ENCODE measurements at places on chromosomes 12 and 14.
A peak's percentile ranks its signal among the peaks of the same experiment; 100 is the strongest.

- no peak for DNase-seq
These were observed 40.7 kb downstream of the ELK3 start for GRCh38 chr12:96234591-96235483.

DNA sequence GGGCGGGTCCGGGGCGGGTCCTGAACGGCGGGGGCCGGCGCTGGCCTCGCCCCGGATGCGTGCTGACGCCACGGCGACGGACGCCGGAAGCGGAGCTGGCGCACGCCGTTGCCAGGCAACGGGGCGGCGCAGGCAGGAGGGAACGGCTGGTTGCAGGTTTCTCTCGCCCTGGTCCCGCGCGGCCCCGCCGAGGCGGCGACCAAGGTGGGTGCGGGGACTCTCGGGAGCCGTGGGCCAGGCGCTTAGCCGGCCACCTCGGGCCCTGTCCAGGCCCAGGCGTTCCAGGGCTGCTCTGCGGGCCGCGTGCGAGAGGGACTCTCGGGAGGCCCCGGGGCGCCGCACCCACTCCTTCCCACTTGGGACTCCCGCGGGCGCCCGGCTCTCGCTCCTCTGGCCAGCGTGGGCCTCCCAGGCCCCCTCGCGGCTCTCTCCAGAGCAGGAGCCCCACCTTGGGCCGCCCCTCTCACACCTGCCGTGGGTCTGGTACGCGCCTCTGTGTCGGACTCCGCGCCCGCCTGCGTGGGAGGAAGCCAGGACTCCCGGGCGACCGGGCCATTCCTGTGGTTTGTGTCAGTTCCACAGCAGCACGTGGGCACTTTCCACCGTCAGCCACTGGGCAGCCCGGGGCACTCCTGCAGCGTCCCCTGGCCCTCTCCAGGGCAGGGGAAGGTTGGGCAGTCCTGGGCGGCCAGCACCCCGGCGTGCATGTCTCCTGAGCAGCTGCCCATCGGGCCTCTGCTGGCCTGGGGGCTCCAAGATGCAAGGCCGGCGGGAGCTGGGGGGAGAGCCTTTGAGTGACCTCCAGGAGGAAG, at the start of gene CLBA1:
CLBA1 (plus strand) TSS at position 114 of the 812 bp plus-strand sequence; CDS start at position 758, 644 bp downstream.
- peak; percentile 68 for DNase-seq

GRCh38 chr12:120862664-120863063, 41.5 kb downstream of the SPPL3 start:
- DNase-seq, result no peak

GRCh38 chr12:23472329-23472971, 477.0 kb downstream of the SOX5 start:
- no peak for DNase-seq

DNA sequence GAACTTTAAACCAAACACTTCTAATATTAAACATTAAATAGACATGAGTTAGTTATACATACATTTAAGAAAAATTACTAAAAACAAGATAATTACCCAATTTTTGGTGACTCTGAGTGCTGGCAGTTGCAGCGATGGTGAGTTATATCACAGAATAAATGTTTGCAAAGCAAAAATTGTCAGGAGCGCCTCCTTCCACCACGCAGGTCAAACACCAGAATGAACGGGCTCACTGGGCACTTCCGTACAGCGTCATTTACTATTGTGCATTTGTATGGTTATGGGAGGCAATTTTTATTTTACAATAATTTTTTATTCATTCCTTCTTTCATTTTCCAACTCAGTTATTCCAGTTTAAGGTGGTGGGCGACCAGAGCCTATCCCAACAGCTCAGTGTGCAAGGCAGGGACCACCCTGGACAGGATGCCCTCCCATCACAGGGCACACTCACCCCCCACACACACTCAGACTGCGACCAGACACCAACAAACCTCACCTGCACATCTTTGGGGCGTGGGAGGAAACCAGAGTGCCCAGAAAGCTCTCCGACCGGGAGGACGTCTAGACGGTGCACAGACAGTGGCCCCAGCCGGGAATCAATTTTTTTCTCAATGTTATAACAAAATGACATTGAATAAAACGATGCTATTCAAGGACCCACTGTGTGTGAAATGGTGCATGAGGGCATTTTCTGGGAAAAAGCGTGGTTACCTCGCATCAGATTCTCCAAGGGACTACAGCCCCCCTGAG, 67.2 kb downstream of the TESC start:
- no peak for DNase-seq

- no peak for DNase-seq
These were observed at the start of gene IFNG-AS1 for GRCh38 chr12:67989184-67989920. IFNG-AS1 (plus strand) TSS chr12:67989447.

- no peak for DNase-seq
These were observed 16.4 kb downstream of the NAV3 start for GRCh38 chr12:77847060-77847541.

GRCh38 chr14:31745741-31746140, 184.5 kb downstream of the NUBPL start:
- DNase-seq, result no peak

DNA sequence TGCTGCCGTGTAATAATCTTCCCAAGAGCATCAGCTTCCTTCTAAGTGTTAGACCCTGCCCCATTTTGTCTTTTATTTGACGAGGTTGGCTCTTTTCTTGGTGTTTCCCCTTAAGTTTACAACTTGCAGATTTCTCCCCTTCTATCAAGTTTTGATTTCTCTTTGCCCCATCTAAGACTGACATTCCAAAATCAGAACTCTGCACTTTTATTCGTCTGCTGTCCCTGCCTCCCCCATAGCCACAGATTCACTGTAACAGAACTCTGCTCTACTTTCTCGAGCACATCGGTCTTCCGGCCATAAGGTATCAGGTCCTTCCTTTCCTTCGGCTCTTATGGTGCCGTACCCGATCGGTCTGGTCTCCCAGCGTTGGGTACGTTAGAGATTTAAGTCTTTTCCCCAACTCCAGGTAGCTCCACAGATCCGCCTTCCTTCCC, 563 bp downstream of the DCP1B start:
- DNase-seq, result no peak

- no peak for DNase-seq
These were observed 136.4 kb downstream of the CEP128 start for GRCh38 chr14:80805136-80805535.

GRCh38 chr12:130768120-130768519, 52.0 kb upstream of the RIMBP2 start:
- DNase-seq, result no peak

DNA sequence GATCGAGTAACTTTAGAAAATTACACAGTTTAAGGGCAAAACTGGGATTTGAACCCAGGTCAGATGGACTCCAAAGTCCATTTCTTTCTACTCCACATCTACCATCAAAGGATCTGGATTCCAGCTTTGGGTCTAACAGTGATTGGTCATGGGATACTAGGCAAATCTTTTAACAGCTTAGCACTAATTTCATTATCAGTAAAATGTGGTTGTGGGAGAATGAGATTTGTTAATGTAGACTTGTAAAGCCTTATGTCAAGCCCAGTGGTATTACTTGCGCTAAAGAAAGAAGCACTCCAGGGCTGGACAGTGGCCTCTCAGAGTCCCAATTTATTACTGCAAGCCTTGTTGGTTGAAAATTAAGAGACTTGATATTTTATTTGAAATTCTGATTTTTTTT, 65.2 kb upstream of the MANSC4 start:
- DNase-seq, result no peak

GRCh38 chr14:22531451-22532344, 57.3 kb downstream of the DAD1 start:
- no peak for DNase-seq

- DNase-seq, result no peak
These were observed 14.1 kb downstream of the PRKD1 start for GRCh38 chr14:29913566-29913965.

- DNase-seq, result no peak
These were observed 21.1 kb upstream of the KCNA5 start for GRCh38 chr12:5022465-5023061.

GRCh38 chr14:76126076-76126475, 25.6 kb upstream of the GPATCH2L start:
- DNase-seq, result no peak

GRCh38 chr12:49953151-49953550, 2.6 kb downstream of the AQP2 start:
- DNase-seq, result no peak

DNA sequence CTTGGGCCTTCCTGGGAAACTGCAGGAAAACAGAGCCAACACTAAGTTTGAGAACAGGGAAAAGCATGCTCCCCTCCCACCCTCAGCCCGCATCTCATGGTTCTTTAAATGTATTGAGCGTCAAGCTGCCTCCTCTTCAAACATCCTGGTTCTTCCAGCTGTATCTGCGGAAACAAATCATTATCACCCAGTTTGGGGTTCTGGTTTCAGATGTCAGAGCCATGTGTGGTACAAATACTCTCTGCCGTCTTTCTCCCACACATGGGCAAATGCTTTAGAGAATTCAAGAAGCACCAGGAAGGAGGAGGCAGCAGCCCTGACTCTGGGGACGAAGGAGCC, 29.1 kb downstream of the JDP2 start:
- no peak for DNase-seq

GRCh38 chr12:8058506-8058905, 7.7 kb downstream of the C3AR1 start:
- DNase-seq, result no peak

- DNase-seq, result peak; percentile 5
These were observed at the start of gene FBLN5 for GRCh38 chr14:91947475-91948184. FBLN5 (minus strand) TSS chr14:91947694; CDS start chr14:91947229, 465 bp downstream.

DNA sequence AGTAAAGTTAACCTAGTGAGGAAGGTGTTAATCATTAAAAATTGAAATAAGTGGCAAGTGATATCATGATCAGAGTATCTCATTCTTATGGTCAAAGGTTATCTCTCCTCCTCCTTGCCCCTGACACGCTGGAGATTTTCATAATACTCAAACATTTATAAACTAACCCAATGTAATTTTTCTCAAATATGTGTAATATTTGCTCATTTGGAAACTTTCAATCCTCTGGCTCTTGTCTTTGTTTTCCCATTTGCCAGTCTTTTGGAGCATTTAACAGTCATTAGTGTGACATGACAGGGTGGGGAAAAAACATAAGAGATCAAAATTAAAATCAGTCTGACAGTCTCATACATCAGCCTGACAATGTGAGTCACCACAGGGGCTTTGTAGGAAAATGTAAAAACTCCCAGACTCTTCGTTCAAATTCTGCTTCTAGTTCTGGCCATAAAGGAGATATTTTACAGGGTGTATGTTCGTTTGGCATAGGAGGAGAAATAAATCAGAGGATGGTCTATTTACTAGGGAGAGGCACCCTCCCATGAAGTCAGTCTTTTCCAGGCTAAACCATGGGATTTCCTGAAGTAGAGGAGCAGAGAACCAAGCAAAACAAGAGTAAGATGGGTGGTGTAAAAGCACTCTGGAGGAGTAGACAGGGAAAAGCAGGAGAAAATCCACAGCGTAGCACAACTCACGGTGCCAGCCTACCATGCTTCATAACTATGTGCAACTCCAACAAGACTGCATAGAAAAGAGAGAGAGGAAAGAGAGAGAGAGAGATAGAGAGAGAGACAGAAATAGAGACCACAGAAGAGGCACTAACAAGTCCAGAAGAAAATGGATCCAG, 369.2 kb upstream of the PDE3A start:
- no peak for DNase-seq

DNA sequence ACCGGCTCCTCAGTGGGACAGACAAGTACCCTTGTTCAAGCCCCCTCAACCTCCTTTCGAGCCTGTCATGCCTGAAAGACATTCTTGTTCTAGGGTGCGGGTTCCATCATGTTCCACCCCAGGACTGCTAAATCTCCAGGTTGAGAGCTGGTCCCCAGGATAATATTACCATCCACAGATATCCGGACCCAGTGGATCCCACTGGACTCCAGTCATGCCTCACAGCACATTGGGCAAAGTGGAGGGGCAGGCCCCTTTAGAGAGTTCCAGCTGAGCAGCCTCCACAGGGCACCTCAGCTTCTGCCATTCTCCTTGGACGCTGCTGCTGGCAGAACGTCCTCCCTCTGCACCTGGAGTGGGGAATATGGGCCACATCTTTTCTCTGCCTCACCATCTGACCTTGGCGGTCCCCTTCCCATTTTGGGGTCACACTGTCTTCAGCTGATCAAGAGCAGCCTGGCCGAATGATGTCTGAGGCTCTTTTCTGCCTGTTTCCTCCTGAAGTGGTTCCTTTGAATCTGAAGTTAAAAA, 137.4 kb downstream of the BCL11B start:
- DNase-seq, result no peak

DNA sequence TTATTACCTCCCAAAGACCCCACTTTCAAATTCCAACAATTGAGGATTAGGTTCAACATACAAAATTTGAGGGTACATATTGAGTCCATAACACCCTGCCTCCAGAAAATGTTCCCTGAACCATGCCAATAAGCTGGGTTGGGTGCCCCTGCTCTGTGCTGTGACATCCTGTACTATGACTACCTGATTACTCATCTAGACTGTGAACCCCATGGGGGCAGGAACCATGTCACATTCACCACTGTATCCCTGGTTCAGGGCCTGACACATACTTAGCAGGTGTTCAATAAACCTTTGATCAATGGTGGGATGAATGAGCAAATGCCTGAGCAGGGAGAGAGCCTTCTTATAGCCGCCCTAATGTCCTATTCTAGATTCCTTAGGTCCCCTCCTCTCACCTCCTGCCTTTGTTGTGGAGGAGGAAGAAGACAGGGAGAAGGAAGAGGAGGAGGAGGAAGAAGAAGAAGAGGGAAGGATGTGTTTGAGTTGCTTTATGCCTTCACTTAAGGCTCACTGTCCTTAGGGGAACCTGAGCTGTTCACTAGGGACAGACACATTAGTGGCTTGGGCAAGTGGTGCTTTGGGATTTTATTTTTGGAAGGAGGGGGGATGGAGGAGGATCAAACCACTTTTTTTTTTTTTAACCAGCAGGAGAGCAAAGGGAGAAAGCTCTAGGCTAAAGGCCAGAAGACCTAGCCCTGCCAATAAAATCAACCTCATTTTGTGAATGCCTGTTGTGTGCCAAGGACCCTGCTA, 21.3 kb downstream of the GPR68 start:
- DNase-seq, result no peak

DNA sequence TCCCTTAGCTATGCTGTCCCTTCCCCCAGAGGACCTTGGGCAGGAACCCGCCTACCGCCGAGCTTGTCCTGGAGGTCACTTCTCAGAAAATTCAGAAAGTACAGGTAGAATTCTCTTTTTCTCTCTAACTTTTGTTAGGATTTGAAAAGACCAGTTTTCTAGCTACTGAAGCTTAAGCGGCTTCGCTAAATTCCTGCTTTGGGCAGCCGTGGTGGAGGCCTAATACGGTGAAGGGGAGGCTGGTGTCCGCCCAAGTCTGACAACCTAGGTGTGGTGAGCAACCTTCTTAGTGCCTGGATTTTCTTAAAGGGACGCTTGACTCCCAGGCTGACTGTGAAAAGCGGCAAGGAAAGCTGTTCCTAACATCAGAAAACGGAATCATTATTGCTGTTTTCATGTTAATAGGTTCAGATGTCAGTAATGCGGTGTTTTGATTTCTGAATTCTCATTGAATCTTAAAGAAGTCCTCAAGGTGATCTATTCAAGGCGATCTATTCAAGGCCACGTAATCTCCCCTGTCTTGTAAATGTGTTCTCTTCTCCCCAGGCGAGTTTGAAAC, 835 bp downstream of the FGD4 start:
- DNase-seq, result no peak

DNA sequence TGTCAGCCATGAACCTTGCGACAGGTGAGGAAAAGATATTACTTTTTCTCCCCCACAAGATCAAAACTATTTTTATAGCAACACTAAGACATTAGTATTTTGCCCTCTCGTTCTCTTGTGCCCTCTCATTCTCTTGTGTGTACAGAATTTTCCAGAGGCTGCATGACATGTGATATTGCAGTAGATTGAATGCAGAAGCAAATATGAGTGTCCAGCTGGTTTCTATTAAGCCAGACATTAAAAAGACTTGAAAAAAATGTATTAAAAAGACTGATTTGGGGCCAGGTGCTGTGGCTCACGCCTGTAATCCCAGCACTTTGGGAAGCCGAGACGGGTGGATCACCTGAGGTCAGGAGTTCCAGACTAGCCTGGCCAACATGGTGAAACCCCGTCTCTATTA, 63.7 kb upstream of the ZFP36L1 start:
- DNase-seq, result no peak
